Substantia nigra (tissue), 51 donors: ENCODE measurements at places on chromosomes 1 and 21.

- DNase-seq: no peak
Observed at GRCh38 chr1:156958247-156958714, 37.8 kb downstream of the LRRC71 start.

GRCh38 chr1:178543290-178543607 lies 30.3 kb downstream of the TEX35 start:
- no peak for DNase-seq

- DNase-seq: no peak
Observed at GRCh38 chr1:30248774-30249173, 474.6 kb downstream of the MATN1 start.

DNA sequence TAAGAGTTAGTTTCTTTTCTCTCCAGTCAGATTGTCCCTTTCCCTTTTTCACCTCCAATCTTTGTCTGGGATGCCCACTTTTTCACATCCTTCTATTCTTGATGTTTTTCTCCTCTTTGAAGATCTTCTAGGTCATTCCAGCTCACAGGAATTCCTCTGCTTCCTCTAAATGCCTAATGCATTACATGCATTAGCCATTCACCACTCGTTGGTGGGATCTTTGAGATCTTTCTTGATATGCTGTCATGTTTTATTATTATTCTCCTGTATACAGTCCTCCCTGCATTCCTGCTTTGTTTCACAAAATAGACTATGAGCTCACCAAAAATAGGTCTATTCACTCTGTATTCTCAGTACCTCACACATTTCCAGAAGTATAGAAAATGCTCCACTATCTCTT lies 129.0 kb downstream of the LYPLAL1 start:
- DNase-seq: no peak

DNA sequence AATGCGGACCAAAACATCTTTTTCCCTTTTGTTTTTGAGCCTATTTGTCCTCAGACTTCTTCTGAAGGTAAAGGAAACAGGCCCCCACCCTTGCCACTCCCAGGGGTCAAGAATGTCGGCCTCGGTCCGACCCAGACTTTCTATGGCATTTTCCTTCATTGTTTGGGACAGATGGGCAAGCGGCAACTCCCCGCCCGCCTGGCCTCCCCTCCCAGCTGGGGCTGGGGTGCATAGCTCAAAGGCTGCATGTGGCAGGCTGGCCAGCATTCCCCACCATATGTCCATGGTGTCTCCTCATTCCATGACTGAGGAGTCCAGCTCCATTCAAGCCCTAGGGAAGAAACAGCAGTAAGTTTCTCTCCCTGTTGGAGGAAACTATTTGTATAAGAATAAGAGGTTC lies 29.4 kb upstream of the TSPEAR start:
- no peak for DNase-seq

- DNase-seq: no peak
Observed at GRCh38 chr1:39659110-39659509, 12.8 kb downstream of the NT5C1A start.

- DNase-seq: no peak
Observed at GRCh38 chr1:24762133-24762676, 17.0 kb downstream of the CLIC4 start.

DNA sequence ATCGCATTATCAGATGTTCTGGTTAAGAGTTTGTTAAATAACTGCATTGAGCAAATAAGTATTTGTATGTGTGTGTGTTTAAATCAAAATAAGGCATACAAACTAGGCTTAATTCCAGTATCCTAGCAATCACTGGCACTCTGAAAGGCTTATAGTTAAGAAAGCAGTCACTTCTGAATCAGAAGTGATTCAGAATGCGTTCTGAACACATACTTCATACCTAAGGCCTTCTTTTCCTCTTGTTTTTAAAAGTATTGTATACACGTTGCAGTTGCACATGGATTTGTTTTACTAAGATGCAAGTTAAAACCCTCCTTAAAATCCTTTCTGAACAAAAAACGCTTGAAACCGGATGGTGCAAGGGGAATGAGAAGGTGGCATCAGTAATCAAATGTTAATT lies 238.4 kb upstream of the DMRTA2 start:
- no peak for DNase-seq

- DNase-seq: no peak
Observed at GRCh38 chr1:83834621-83835264, 164.2 kb downstream of the TTLL7 start.

DNA sequence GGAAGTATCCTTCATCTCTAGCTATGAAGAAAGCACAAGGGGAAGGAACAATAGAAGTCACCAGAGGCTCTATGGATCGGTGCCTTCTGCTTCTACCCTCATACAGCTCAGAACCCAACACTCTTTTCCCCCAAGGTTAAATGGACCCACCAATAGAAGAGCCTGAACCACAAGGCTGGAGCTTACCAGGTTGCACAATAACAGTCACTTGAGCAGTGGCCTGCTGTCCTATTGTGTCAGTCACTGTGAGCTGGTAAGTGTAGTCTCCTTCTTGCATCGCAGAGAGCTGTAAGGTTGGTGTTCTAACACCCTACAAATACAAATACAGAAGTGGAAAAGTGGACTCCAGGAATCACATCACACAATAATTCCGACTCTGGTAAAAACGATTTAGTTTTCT lies 103.0 kb downstream of the KIAA0319L start:
- DNase-seq: no peak

GRCh38 chr1:81128079-81128478 lies 672.7 kb upstream of the ADGRL2 start:
- DNase-seq: no peak

DNA sequence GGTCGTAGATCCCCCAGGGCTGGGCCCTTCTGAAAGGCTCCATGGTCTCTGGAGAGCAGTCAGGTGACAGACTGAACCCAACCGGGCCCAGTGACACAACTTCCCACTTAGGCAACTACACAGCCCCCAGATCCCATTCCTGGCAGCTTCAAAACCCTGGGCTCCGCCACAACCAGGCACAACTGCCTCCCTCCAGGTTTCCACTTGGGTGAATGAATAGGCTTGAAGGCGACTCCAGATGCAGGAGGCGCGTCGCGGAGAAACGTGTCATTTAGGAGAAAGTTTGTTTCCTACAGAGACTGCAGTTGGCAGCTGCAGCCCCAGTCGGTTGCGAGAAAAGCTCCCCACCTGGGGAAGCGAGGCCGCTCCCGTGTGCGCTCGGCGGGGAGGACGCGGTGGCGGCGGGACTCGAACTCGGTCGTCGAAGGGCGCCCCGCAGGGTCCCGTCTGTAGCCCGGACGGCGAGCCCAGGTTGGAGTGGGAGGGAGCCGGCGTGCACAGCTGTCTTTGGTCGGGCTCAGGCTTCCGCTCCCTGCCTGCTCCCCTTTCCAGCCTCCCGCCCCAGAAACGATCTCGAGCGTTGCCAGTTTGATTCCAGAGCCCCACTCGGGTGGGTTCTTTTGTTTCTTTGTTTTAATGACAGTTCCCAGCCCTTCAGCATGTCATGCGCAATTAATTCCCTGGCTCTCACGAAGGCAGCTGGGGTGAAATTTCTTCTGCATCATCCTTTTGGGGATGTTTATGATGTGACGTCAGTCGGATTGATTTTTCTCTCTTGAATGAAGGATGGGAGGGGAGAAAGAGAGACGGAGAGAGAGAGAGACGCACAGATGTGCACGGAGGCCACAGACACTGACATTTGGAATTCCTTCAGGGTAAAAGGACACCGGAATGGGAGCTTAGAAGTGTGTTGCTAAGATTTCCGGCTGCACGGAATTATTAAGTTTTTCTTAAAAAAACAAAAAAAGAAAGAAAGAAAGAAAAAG lies 862 bp upstream of the SGIP1 start:
- peak; percentile 46 for DNase-seq

DNA sequence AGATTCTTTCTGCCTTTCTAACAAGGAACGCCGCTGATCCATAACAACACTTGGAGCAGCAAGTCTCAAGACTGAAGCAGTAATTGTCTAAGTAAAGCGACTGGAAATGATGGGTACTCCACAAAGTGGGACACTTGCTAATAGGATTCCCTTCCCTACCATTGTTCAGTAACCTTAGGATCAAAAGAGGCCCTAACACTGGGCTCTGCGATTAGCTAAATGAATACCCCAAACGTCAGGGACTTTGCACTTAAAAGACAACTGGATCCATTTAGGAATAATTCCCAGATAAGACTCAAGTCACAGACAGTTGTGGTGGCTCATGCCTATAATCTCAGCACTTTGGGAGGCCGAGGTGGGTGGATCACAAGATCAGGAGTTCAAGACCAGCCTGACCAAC lies 221.9 kb upstream of the FGGY start:
- DNase-seq: no peak

GRCh38 chr1:175891783-175892309 lies 148.5 kb upstream of the TNR start:
- DNase-seq: no peak

DNA sequence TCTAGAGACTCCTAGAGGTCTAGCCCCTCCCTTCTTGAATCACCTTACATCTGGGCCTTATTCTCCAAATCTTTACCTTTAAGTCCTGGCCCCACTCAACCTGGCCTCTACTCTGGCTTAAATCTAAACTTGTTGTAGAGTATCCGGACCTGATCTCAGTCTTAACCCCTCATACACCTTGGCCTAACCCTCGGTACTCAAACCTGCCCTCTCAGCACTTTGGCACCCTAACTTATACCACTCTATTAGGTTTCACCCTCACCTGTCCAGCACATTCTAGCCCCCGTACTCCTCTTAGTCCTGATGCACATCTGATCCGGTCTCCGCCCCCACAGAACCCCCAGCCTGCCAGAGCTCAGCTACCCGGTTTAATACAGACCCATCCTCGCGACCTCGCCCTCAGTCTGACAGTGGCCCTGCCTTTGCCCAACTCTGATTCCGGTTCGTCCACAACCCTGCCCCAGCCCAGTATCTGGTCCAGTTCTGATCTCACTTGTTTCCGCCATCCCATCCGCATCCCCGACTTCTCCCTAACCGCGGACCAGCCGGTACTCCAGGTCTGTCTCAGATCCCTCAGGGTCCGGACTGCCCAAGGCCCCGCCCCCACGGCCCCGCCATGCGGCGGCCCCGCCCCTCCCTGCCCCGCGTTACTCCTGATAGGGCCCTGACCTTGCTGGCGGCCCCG lies 1.5 kb downstream of the TRIM62 start:
- DNase-seq: peak; percentile 83

GRCh38 chr21:45178070-45178608 lies 103.8 kb downstream of the ADARB1 start:
- DNase-seq: no peak

DNA sequence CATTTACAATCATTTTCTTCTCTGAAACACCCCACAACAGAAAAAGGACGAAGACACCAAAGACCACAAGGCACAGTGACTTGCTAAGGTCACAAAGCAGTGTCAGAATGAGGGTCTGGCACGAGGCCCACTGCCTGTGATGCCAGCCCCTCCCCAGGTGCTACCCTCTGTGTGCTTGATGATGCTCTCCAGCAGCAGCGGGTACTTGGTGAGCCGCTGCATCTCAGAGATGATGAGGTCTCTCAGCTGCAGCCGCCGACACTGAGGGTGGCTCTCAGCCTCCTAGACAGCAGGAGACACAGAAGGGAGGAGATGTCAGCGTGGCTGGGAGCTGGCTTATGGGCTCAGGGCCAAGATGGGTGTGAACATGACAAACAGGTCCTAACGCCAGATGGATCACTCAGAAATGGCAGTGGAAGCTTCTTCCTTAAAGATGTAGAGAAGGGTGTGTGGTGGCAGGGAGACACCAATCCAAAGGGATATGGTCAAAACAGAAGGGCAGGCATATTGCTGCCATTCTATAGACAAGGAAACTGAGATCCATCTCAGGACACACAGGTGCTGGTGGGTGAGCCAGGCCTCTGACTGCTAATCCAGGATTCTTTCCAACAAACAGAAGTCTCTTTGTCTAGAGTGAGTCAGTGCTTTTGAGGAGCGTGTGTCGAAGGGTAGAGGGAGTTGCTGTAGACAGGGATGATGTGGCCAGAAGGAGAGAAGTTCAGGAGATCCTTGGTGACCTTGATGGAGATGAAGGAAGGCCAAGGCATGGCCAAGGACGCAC lies 25.6 kb downstream of the LRRC71 start:
- no peak for DNase-seq

- no peak for DNase-seq
Observed at GRCh38 chr1:110457206-110457605, 6.3 kb downstream of the PROK1 start.

DNA sequence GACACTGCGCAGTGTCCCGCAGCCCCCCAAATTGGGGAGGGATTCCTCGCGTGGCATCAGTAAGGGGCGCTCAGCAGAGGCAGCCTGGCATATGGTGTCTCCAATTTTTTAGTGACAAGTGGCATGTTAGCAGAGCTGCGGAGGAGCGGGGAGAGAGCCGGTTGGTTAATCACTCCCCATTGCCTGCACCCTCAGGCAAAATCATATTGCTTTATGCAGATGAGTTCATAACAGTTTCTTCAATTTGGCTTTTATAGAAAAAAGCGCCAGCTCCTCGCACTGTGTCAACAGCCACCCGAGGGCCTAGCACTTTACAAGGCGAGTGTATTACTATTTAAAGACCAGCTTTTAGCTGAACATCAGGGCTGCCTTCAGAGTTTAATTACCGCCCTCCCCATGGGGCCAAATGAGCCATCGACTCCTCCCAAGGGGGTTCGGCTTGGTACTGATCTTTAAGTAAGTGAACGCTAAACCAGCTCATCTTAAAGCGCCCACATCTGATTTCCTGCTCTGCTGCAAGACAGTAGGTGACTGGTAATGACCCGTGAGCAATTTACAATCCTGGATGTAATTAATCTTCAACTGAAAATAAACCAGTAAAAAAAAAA lies 298.9 kb downstream of the DSCAM start:
- DNase-seq: no peak

- no peak for DNase-seq
Observed at GRCh38 chr1:197911857-197912696, 5.1 kb upstream of the LHX9 start.

GRCh38 chr1:157384258-157384657 lies 168.1 kb downstream of the FCRL5 start:
- no peak for DNase-seq

DNA sequence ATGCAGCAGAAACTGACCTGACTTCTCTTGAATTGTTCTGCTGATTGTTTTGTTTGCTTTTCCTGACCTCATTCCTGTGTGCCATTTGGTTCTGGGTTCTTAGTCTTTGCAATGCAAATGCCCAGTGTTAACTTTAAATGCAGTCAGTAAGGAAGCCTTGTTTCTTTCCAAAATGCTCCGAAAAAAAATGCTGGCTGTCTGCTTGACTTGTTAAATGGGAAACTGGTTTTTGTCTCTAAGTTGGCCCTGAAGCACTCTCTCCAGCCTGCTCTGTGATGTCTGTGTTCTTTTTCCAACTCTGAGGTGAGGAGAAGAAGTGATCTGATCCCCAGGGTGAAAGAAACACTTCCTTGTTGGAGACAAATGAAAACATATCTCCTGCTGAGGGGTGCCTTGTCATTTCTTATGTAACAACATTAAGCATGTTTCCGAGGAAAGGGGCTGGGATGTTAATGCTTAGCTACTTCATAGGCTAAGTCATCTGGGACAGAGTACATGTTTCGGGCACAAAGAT lies 256.3 kb upstream of the ADGRL4 start:
- DNase-seq: no peak

- DNase-seq: no peak
Observed at GRCh38 chr1:228871314-228872061, 136.2 kb downstream of the RHOU start.

DNA sequence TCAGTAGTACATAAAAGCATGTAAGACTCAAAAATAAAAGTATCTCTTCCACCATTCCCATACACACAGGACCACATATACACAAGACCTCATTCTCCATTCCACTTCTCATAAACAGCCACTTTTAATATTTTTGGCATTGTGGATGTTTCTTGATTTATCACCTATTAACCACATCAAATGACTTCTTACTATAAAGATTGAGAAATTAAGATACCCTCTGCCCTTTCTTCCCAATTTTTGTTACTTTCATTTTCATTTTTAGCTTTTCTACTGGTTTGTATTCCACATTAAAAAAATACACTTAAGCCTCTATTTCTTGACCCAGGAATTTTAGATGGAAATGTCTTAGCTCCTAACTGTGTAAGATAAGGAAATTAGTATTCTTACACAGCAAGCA lies 22.8 kb downstream of the AKT3 start:
- DNase-seq: no peak
